Type B pancreatic cell (in vitro differentiated cells): ENCODE measurements at places on chromosomes 7 and 10. TPM values are rescaled to one million over a fixed set of nuclear protein-coding genes. Genes with fewer than 3 reads are reported as not detected.

GRCh38 chr7:28761505-28761904 lies 196.6 kb downstream of the TRIL start:
- no peak for DNase-seq

DNA sequence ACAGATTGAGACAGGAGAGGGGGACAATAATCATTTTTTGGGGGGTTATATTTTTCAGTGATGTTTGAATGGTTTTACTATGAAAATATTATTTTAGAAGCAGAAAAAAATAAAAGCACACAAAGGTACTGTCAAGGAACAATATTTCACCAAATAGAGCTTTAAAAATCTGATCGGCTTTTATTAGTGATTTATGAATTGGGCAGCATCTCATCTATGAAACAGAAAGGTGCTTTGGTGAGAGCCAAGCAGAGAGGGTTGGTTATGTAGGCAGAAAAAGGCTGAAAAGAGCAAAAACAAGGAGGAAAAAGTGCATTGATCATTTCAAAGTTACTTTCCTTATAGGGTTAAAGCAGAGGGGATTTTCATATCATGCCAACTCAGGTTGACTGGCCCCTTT lies 26.4 kb upstream of the CPA2 start:
- no peak for DNase-seq

DNA sequence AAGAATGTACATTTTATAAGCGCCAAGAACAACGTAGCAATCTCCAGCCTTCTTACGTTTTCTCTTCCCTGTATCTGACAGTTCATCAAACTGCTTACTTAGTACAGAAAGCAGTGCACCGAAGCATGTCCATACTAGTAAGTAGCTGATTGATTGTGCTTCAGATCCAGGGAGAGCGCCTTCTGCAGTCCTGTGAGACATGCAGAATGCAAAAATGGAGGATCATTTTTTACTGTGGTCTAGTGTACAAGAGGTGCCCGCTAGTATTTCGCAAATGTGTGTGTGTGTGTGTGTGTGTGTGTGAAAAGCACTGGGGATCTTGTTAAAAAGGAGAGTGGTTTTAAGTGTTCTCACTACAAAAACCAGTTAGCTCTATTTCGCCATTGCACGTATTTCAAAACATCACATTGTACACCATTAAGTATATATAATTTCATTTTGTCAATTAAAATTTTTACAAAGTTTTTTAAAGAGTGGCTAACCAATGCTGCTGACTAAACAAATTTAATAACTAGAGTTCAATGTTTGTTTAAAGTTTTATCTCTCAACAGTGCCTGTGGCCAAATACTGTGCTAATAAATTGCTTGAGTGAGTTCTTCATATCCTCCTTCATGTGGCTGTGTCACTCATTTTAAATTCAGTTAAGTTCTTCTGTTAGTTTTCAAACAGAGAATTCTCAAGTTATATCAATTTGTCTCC lies 99.6 kb downstream of the ZMYND11 start:
- no peak for DNase-seq

Gene ACTR3C
- 4.8 and 8.7 TPM in 2 replicates for total RNA-seq

Gene CTAGE8
- total RNA-seq = 0.99 and 6.4 TPM in 2 replicates

Gene FAM25G
- not detected in 2 replicates for total RNA-seq

Gene LLCFC1
- not detected in 2 replicates for total RNA-seq

Gene AP1S1
- 59.8 and 98.8 TPM in 2 replicates for total RNA-seq

GRCh38 chr7:92295391-92295790 lies 49.6 kb downstream of the ANKIB1 start:
- DNase-seq = no peak

Gene TFPI2
- 4.9 TPM in 2 replicates for total RNA-seq

GRCh38 chr7:104983076-104983577 lies 30.9 kb upstream of the KMT2E start:
- no peak for DNase-seq

Gene GHRHR
- not detected in 2 replicates for total RNA-seq

DNA sequence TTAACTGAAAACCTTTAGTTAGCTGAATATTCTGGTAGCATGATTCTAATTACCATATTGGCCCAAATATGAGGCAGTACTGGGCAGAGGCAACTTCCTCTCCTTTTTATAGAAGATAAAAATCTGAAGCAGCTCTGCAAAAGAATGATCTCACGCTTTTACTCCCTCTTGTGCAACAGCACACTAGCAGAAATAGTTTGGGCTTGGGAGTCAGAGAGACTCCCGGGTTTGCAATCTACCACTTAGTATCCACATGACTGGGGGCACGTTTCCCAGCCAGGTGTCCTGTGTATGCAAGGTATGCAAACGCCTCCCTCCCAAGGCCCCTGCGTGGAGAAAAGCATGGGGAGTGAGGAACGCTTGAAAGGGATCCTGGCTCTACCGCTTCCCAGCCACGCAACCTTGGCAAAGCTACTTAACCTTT lies 47.2 kb upstream of the RHEB start:
- no peak for DNase-seq
